Kasumi-1 (cell line): ENCODE measurements at places on chromosomes 12 and 14.

GRCh38 chr14:104339829-104340228 is 201.4 kb downstream of the KIF26A start:
- DNase-seq, result no peak

GRCh38 chr12:96425951-96426350 is 25.7 kb upstream of the CDK17 start:
- no peak for DNase-seq

GRCh38 chr12:65822732-65823512 is 1.4 kb upstream of the HMGA2 start:
- DNase-seq, result no peak

DNA sequence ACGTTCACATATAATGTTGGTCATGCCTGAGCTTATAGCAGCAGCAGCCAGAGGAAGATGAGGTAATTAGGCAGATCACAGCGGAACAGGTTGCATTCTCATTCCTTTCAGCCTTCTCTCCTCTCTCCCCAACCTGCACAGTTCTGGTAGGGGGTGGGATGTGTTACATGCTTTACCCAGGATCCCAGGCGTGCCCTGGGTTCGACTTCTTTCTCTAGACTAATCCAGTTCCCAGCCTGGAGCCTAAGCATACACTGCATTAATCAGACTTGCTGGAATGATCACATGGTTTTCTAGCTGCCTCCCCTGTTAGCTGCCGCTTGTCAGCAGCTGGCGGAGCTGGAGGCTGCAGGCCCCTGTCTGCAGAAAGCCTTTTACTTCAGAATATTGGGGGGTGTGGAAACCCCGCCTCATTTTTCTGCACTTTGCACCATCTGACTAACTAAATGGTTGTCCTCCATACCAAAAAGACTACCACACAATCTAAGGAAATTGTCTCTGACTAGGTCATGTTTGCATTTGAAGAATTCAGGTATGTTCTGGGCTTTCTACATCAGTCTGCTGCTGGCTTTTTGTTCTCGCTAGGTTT is 46.0 kb upstream of the EVL start:
- no peak for DNase-seq

- no peak for DNase-seq
Measured at GRCh38 chr14:32312010-32312331, 17.1 kb upstream of the AKAP6 start.

GRCh38 chr14:92596331-92596907 is 82.8 kb downstream of the RIN3 start:
- DNase-seq, result no peak

GRCh38 chr12:58710901-58711300 is 209.4 kb downstream of the LRIG3 start:
- no peak for DNase-seq

- no peak for DNase-seq
Measured at GRCh38 chr14:103709814-103710213, 5.4 kb downstream of the XRCC3 start.

DNA sequence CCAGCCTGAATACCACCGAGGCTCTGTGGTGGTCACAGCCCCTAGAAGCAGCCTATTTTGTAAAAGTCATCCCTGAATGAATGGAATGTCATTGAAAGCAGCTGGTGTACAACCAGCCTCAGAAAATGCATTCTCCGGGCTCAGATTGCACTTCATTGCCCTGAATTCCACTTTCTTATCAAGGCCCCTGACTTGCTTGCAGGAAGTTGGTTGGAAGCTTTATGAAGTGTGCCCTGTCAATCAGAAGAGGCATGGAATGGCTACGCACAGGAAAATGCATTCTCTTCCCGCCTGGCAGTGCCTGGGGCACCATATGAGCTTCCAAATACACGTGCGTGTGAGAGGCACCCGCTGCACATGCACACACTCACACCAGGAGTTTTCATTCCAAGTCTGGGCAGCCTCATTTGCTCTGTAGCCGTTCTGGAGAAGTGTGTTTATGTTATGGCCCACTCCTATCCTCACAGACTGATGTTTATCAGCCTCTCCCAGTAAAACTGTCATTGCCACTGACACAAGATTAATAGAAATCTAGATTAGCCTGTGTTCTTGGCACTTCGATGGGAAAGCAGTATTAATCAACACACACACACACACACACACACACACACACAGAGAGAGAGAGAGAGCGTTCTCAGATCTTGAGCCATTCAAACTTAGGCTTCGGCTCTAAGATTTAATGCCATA is 63.9 kb downstream of the NUAK1 start:
- no peak for DNase-seq

DNA sequence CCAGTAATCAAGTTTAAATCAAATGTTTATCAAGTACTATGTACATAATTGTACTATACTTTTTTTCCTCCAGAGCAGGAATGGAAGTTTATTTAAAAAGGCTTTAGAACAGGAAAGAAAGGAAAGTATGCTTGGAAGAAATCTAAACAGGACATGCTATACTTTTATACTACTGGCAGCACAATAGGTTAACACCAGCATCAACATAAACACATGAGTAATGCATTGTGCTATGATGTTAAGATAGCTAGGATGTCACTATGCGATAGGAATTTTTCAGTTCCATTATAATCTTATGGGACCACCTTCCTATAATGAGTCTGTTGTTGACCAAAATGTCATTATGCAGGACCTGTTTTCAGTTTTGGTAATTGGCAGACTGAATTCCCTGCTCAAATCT is 41.5 kb upstream of the ANKS1B start:
- DNase-seq, result no peak
